Parietal lobe (tissue), 2 donors: ENCODE measurements at places on chromosomes 11 and 22. TPM values are rescaled to one million over a fixed set of nuclear protein-coding genes. Genes with fewer than 3 reads are reported as not detected.

Gene APOA1
- 0.63 TPM for total RNA-seq

Gene UBQLN3
- 1.3 TPM for total RNA-seq

Gene APOL3
- total RNA-seq, result 0.94 TPM

Gene TIMM10B
- total RNA-seq, result 39.4 TPM

Gene GGTLC3
- total RNA-seq, result not detected

Gene C11orf42
- total RNA-seq, result not detected

Gene CCDC90B
- total RNA-seq, result 146 TPM

Gene MRGPRE
- total RNA-seq, result not detected

Gene ATXN10
- total RNA-seq, result 269 TPM

Gene SPON1
- 53.5 TPM for total RNA-seq

Gene MRGPRX4
- total RNA-seq, result not detected

Gene LRRC56
- total RNA-seq, result 1.9 TPM

Gene VWCE
- total RNA-seq, result 7.2 TPM

Gene YPEL4
- total RNA-seq, result 5.6 TPM

Gene LRRC74B
- total RNA-seq, result 0.31 TPM

Gene MS4A10
- not detected for total RNA-seq

Gene MMP13
- total RNA-seq, result not detected

Gene CASP1
- total RNA-seq, result 4.4 TPM

Gene RCOR2
- 16.0 TPM for total RNA-seq

Gene FOXRED2
- 12.2 TPM for total RNA-seq

Gene APOBEC3C
- total RNA-seq, result 0.31 TPM

Gene PHF21B
- 38.5 TPM for total RNA-seq

Gene NXPE4
- not detected for total RNA-seq

Gene FGF3
- total RNA-seq, result not detected

Gene ANO5
- total RNA-seq, result 19.7 TPM

Gene MMP7
- not detected for total RNA-seq

Gene SLC22A25
- not detected for total RNA-seq

Gene NRIP3
- 8.8 TPM for total RNA-seq

Gene SCN2B
- 3.4 TPM for total RNA-seq

Gene INPP5J
- total RNA-seq, result 3.1 TPM

Gene KRTAP5-11
- total RNA-seq, result not detected

Gene EIF1AD
- total RNA-seq, result 33.5 TPM

Gene UBQLNL
- total RNA-seq, result 1.9 TPM

Gene MMP8
- not detected for total RNA-seq

Gene CCDC34
- total RNA-seq, result 10.0 TPM

Gene POU2F3
- total RNA-seq, result not detected

Gene NCF4
- not detected for total RNA-seq
